ENCODE measurements at places on chromosomes 4 and X. TPM values are rescaled to one million over a fixed set of nuclear protein-coding genes. Genes with fewer than 3 reads are reported as not detected.

Gene CITED1
- total RNA-seq = 2.3 TPM

Gene EVC2
- 0.44 TPM for total RNA-seq

Gene CD99
- total RNA-seq = 128 TPM

Gene ARHGAP36
- total RNA-seq = 0.93 TPM

Gene ETDB
- not detected for total RNA-seq

Gene MAB21L2
- not detected for total RNA-seq

Gene REPS2
- total RNA-seq = 1.3 TPM

Gene COL4A6
- total RNA-seq = 1.2 TPM

Gene SPP1
- 8.0 TPM for total RNA-seq

Gene MAGEA4
- not detected for total RNA-seq

Gene TLR10
- total RNA-seq = 0.17 TPM

Gene AMER1
- total RNA-seq = 3.2 TPM

DNA sequence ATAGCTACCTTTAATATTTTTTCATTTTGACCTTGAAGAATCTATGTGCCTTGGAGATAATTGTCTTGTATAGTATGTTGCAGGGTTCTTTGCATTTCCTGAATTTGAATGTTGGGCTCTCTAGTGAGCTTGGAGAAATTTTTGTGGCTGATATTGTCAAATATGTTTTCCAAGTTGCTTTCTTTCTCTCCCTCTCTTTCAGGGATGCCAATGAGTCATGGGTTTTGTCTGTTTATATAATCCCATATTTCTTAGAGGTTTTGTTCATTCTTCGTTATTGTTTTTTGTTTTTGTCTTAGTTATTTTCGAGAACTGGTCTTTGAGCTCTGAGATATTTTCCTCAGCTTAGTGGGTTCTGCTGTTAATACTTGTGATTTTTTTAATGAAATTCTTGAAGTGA, 20.7 kb downstream of the RAB40AL start:
- no peak for DNase-seq

DNA sequence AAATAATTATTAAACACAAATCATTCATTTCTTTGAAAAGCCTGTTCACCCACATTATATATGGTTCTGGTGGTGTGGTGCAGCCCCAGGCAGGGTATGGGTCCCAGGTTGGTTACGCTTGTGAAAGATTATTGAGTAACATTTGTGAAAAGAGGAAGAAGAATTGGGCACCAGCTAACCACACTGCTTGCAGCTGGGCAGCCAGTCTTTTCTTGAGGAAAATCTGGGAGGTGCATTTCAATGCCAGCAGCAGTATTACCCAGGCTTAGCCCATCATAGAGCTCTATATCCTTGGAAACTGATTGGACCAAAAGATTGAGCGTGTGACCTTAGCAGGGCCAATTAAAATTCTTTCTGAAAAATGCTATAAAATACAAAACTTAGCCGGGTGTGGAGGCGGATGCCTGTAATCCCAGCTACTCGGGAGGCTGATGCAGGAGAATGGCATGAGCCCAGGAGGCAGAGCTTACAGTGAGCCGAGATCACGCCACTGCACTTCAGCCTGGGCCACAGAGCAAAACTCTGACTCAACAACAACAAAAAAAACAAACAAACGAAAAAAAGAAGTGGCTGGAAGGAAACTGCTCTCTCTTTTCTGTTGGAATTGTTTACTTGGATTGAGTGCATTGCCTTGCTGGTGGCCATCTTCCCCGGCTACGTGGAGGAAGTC, 9.7 kb upstream of the PLAC8 start:
- no peak for DNase-seq

DNA sequence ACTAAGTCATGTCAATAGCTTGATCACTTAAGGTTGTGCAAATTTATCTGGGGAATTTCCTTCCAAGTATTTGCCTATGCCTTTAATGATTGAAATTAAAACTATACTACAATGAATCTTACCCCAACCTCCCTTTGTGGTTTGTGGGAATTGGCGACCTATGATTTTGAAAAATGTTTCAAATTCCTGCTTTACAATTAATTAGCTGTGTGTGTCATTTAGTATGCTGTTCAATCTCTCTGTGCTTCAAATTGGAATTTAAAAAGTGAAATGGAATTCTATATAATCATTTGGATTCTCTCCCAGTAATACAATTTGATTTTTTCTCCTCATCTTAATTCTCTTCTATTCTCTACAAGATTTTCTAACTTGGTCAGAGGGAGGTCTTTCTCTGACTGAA, 2319.5 kb downstream of the ARAP2 start:
- DNase-seq = no peak

GRCh38 chrX:117996918-117997480, 119.6 kb downstream of the KLHL13 start:
- no peak for DNase-seq

- DNase-seq = no peak
Observed at GRCh38 chrX:80184854-80185253, 170.3 kb downstream of the TBX22 start.

DNA sequence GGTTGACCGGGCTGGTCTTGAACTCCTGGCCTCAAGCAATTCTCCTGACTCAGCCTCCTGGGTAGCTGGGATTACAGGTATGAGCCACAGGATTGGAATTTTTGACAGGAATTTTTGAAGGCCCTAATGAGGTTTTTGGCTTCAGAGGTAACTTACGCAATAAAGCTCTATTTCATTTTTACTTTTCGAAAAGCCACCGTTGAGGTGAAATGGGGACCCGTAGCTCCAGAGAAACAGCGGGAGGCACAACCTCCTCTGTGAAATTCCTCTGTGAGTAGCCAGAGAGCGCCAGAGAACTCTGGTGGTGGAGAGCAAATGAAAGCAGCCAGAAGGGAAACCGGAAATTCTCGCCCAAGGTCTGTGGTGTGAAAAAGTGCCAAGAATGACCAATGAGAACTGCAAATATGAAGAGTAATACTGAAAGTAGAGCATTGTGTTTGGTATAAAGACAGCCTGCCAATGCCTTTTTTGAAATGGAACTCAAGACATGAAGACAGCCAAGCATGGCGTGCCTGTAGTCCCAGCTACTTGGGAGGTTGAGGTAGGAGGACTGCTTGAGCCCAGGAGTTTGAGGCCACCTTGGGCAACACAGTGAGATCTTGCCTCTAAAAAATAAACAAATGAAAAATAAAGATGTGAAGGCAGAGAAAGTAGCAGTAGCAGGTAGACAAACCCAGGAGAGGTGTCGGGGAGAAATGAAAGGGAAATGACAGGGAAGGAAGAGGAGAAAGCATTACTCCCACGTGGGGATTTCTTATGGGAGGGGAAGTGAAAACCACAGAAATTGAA, 33.0 kb upstream of the TMEM131L start:
- DNase-seq = peak; percentile 40

- no peak for DNase-seq
Observed at GRCh38 chr4:184402740-184403383, 71.5 kb downstream of the IRF2 start.

- no peak for DNase-seq
Observed at GRCh38 chr4:85430697-85431096, 44.3 kb upstream of the ARHGAP24 start.

DNA sequence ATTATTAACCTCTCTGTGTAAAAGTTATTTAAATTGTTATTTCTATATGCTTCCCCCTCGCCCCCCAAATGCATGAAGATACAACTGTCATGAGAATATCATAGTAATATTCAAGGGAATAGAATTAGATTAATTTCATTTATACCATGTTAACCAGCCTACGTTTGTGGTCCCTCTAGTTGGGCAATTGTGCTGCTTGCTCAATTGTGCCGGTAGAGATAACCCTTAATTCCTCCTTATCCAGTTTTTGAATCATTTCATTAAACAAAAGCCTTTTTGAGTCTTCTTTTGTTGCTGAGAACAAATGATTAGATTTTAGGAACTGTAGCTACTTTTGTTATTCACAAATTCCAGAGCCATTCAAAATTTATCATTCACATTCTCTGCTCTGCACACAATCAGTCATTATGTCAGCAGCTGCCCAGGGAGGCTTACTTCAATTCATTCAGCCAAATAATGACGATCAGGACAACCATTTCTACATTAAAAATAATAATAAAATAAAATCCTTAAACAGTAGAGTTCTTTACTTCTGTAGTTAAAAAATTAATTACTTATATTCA, 98.1 kb downstream of the ADGRL3 start:
- DNase-seq = no peak

- DNase-seq = no peak
Observed at GRCh38 chr4:182019148-182019652, 224.0 kb upstream of the TENM3 start.

GRCh38 chrX:24890677-24891076, 125.1 kb downstream of the ARX start:
- no peak for DNase-seq

DNA sequence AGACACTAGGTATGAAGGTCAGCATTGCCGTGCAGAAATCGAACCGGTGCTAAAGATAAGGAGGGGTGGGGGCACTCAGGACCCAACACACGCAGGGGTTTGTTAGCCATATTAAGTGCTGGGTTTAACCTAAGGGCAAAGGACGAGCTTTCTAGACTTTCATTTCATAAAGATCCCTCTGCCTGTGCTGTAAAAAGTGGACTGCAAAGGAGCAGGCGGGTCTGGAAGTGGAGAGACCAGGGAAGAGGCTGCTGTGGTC, 1.3 kb downstream of the CASP3 start:
- DNase-seq = no peak

DNA sequence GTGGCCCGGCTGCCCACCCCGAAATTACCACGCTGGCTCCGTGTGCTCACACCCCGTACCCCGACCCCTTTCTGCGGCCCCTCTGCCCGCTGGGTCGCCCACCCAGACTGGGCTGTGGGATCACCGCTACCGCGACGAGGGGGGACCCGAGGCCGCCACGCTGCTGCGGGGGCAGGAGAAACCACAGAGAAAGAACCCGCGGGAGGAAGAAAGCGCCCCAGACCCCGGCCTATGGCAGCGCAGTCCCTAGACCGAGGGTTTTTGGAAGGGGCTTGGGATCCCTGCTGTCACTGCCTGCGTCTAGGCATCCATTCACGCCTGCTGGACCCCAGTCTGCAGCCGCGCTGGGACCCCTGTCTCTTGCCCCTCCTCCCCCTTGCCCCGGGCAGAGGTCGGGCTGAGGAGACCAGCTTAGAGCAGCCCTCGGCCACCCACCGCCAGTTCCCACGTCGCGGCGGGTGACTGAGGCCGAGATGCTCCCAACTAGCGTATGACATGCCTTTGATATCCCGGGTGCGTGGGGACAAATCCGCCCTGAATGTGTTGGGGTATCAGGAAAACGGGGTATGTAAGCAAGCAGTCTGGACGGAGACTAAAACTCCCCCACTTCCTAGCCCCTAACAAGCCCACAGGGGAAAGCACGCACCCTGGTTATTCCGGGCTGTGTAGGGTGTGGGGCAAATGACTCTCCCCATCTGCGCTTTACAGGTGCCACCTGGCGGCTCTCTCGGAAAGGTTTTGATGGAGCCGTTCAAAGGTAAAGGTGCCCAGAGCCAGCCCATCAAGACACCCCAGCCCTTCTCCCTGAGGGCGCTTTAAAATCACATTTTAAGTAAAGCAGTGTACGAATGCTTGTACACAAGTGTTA, 862 bp upstream of the INPP4B start:
- peak; percentile 55 for DNase-seq

GRCh38 chrX:70434914-70435586, 9.6 kb upstream of the DLG3 start:
- peak; percentile 78 for DNase-seq

GRCh38 chr4:17780501-17781299, 721 bp downstream of the FAM184B start:
- DNase-seq = no peak

Measured in psoas muscle (tissue), 8 donors.